Non-pigmented ciliary epithelial cell (primary cell): ENCODE measurements at places on chromosomes 2 and 18.

- no peak for DNase-seq
Measured at GRCh38 chr2:48768669-48769068, 13.1 kb upstream of the LHCGR start.

DNA sequence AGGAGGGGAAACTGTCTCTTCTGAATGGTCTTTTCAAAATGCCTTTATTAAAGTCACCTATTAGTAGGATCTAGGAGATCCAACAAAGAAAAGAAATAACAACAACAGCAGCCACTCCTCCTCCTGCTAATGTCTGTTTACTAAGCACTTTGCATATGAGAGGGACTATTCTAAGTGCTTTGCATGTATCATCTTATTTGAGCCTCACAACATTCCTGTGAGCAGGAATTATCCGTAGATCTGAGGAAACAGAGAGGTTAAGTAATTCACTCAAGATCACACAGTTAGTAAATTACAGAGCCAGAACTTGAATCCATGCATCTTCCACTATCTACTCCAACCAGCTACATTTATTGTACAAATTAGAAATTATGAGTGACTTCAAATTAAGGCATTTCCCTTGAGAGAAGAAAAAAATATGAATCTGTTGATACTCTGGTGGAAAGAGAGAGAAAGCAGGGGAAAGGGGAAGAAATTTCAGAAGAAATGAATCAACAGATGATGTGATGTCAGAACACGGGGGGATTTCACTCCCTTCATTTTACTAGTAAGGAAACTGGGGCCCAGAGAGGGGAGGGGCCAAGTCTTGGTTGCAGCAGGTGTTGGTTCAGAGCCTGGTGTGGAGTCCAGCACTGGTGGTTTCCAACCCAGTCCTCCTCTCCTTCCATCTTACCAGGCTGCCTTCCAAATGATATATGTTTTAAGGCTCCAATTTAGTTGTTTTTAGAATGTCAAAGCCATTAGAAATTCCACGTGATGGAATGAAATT lies 49.7 kb downstream of the TSN start:
- no peak for DNase-seq

GRCh38 chr18:46756025-46756558 lies 761 bp downstream of the ST8SIA5 start:
- DNase-seq = no peak

DNA sequence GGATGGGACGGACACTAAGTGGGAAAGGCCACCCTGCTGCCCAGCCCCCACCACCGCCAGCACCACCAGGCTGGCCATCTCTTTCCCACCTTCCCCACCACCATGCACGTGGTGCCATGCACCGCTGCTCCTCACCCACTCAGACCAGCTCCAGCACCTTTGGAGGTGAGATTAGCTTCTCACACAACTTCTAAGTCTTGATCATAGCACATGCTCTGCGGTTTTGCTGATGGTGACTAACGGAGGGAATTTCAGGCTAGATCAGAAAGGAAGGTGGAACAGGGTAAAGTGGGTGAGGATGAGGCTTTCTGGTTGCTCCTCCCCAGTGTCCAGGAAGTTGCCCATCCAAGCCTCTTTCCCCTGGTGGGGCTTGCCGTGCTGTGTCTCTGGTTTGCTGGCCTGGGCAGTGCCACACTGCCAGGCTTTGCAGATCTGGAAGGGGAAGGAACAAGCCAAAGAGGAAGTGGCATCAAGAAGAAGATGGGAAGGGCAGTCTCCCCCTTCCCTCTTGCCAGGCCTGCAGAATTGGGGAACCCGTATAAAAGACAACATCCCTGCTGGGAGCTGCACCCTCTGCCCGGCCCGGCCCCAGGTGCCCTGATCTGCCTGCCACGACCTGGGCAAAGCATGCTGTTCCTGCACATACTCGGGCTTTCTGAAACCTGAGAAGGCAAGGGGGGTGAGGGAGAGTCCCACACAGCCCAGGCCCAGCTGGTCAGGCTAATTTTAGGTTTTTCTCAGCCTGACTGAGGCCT lies 44.3 kb upstream of the CAB39 start:
- no peak for DNase-seq

DNA sequence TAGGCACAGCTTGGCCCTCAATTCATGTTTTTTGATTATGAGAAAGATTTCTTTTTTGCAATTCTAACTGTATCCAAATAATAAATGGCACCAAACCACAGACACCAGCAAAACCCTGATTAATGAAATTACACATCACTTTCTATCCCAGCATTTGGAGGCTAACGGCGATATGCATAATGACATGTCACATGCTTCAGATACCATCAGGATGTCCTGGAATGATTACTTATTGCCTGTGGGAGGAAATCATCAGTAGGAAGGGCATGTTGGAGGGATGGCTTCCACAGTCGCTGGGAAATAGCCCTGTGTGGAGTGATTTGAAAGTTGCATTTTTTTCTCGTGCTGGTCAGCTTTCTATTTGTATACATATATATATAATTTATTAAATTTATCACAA lies 121.7 kb downstream of the CMPK2 start:
- DNase-seq = no peak

GRCh38 chr2:234999740-235000425 lies 48.1 kb downstream of the SH3BP4 start:
- no peak for DNase-seq

GRCh38 chr2:98605076-98605475 lies 3.2 kb downstream of the COA5 start:
- DNase-seq = no peak

- no peak for DNase-seq
Measured at GRCh38 chr2:129896226-129897100, 83.0 kb upstream of the RAB6C start.

DNA sequence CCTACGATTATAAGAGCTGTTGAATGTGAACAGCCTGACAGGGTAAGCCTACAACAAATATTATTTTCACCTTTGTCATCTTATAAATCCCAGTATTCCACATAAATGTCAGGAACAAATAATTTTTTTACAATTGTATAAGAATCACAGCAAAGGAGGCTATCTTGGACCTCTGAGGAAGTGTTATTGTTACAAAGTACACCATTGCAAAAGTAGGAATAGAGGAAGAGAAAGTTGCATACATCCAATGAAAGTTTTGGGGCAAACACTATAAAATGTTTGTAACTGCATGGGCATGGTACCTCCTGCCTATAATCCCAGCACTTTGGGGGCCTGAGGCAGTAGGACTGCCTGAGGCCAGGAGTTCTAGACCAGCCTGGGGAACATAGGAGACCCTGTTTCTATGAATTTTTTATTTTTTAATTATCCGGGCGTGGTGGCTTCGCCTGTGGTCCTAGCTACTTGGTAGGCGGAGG lies 715 bp upstream of the MEMO1 start:
- DNase-seq = no peak

GRCh38 chr2:144163592-144163991 lies 356.3 kb downstream of the ZEB2 start:
- no peak for DNase-seq
